Fibroblast of skin of left biceps (primary cell): ENCODE measurements at places on chromosomes 2 and 18.

GRCh38 chr2:158837645-158838044 is 42.5 kb downstream of the DAPL1 start:
- no peak for DNase-seq

DNA sequence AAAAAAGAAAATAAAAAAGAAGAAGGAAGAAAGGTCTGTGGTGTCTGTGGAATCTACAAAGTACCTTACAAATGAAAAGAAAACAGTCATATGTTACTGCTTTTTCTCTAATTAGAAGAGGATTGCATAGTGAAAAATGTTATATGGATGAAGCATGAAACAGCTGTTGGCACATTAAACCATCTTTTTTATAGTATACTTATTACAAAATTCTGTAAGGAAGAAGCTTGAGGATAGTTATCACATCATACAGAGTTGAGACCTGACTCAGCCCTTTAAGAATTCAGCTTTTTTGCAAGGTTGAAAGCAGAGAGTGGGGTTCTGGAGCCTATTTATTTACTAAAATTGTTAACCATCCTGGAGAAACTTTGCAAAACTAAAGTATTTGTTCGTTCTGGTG is 222.7 kb downstream of the PHLPP1 start:
- DNase-seq, result peak; percentile 39

DNA sequence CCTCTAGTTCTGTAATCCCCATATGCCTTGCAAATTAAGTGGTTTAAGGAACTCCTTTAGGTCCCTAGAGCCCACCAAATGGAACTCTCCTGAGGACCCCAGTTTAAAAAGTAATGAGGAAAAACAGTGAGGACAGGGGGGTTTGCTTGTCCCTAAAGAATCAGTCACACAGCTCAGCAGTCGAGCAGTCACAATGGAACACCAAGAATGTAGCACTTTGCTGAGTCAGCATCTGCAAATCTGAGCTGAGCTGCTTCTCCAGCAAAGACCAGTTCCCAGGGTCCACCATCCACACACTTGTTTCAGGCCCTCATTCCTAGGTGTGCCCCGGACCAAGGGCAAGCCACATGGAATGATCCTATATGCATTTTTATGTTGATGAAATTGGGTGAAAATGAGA is 46.2 kb upstream of the NEDD4L start:
- no peak for DNase-seq

GRCh38 chr18:7485616-7486015 is 81.5 kb upstream of the PTPRM start:
- no peak for DNase-seq

GRCh38 chr2:238915196-238915595 is 67.3 kb downstream of the TWIST2 start:
- DNase-seq, result no peak

DNA sequence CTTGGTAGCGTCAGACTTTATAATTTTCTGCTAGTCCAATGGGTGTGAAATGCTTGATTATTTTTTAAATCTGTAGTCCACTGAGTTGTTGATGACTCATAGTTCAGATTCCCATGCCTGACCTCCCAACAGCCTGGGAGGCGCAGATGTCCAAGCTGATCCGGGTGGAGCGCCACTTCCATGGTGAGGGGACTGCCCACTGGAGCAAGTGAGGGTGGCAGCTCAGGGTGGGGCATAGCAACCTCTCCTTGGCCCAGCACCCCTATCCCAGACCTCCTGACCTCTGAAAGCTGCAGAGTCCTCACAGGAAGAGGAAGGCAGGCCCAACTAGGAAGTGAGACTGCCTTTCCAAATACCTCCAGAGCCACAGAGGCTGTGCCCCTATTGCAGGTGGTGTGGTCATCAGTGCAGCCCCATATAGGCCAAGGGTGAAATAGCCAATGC is 4.4 kb downstream of the MAL start:
- no peak for DNase-seq

- no peak for DNase-seq
Measured at GRCh38 chr2:156909983-156910382, 347.5 kb upstream of the GALNT5 start.

DNA sequence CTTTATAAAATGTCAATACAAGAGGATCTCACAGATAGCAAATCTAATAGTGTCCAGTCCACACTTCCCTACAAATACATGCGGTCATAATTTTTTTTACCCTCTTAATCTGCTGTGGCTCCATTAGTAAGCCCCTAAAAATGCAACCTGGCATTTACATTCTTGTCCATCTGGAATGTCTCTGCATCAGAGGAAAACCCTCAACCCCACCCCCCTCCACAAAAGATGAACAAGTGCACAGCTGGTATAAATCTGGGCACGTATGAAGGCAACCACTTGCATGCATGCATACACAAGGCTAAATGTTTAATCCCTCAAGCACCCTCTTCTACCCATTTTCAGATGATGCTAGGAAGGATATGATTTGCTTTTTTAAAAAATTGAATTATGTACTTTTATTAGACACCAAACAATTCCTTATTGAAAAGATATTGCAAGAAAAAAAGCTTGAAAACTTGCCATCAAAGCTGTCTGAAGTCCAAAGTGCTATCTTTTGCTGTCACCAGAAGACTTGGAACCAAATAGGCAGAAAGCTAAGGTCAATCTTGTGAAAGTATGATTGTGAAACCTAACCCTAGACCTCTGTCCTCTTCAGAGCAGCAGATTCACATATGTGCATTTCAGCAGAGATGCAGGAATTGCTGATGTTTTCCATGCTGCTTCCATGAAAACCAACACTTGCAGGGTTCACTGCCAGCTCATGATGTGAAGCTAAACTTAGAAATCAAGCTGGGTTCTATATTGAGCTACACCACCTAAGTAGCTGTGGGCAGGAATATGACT is 39.0 kb downstream of the IRS1 start:
- no peak for DNase-seq

DNA sequence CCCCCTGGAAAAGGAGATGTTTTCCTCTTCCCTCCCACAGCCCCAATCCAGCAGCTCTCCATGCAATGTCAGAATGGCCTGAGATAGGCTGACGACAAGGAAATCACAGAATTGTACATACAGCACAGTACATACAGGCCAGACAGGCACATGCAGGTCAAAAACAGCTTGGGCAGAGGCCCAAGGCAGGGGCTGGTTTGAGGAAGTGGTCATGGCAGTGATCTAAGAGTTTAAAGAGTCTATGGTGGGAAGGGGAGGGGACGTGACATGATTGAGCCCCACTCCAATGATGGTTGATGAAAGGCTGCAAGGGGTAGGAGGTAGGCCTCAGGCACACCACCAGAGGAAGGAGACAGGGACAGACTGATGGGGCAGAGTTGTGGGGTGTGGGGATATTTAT is 4.3 kb downstream of the DCTN1 start:
- DNase-seq, result no peak

DNA sequence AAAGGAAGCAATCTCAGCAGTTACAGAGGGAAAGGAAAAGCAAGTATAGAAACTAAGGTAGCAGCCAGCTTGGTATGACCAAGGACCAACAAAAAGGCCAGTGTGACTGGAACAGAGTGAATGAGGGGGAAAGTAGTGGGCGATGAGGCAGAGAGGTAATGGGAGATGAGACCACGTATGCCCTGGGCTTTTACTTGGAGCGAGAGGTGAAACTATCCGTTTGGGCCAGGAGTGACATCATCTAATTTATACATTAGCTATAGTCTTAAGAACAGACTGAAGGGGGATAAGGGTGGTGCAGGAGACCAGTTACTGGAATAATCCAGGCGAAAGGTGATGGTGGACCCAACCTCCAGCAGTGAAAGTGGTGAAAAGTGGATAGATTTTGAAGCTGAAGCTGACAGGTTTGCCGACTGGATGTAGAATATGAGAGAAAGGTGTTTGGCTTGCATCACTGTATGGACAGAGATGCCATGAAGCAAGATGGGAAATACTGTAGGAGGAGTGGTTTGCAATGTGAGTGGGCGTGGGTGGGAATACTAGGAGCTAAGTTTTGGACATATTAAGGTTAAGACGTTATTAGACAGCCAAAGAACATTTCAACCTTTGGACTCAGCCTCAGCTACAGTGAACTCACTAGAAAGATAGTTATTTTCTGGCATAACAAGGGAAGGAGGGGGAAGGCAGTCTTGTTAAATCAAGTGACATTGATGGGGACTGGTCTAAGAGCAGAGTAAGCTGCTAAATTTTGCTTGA is 106.0 kb downstream of the PLEKHM3 start:
- no peak for DNase-seq

- DNase-seq, result no peak
Measured at GRCh38 chr2:3214806-3215404, 162.7 kb downstream of the EIPR1 start.

- DNase-seq, result no peak
Measured at GRCh38 chr2:104889960-104890684, 36.2 kb downstream of the POU3F3 start.

DNA sequence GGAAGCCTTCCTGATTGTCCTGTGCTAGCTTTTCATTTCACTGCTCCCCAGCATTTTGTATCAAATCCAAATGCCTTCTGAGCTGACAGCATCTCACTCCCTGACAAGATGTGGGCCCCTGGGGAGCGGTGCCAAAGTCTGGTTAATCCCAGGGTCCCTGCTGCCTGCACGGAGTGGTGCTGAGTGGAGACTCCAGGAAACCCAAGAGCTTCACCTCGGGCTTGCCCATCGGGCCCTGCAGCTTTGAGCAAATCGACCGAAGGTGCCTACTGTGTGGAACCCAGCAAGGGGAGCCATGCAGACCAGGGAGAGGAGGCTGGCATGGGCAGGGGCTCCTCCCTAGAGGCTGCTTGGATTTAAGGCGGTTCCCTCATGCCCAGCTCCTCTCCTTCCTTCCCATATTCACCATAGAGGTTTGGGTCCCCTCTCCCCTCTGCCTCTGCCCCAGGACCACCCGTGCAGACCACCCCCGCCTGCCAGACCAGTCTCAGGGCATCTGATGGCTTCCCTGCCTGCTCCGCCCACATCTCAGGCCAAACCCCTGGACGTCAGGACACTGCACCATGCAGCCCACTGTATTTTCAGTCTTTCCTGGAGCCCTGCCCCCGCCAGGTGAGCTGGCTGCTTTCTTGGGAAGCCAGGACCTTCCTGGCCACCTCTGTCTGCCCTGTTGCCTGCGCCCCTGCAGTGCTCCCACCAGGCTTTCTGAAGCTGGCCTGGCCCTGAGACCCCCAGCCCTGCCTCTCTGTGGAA is 37.8 kb downstream of the RRM2 start:
- DNase-seq, result no peak

GRCh38 chr18:31176531-31176930 is 13.9 kb upstream of the DSC1 start:
- DNase-seq, result no peak

DNA sequence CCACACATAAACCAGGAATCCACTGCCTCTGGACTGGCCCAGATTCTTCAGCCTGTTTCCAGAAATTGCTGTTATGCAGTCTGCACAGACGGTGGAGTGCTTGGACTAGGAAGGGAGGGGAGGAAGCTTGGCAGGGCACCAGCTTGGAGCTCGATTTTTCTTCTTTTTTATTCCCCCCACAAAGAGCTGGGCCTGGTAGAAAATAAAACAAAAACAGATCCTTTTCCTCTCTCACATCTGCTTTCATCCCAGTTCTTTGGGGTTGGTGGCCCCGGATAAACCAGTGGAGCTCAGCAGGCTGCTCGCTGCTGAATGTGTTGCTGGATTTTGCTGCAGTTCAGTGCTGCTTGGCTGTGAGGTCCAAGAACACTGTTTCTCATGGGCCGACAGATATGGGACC is 16.0 kb downstream of the LRRTM1 start:
- DNase-seq, result peak; percentile 5

DNA sequence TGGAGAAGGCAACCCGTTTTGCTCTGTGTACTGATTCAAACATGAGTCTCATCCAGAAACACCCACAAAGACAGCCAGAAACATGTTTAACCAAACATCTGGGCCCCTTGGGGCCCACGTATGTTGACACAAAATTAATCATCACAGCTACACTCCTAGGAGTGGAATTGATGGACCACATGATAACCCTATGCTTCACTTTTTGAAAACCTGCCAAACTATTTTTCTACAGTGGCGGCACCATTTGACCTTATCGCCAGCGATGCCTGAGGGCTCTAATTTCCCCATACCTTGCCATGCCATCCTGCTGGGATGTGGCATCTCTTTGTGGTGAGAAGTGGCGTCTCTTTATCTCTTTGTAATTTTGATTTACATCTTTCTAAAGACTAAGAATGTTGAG is 38.5 kb downstream of the PSMG2 start:
- peak; percentile 39 for DNase-seq

GRCh38 chr18:74790451-74790850 is 192.8 kb downstream of the ZNF407 start:
- DNase-seq, result no peak

GRCh38 chr2:16135913-16136310 is 195.6 kb downstream of the MYCN start:
- no peak for DNase-seq

DNA sequence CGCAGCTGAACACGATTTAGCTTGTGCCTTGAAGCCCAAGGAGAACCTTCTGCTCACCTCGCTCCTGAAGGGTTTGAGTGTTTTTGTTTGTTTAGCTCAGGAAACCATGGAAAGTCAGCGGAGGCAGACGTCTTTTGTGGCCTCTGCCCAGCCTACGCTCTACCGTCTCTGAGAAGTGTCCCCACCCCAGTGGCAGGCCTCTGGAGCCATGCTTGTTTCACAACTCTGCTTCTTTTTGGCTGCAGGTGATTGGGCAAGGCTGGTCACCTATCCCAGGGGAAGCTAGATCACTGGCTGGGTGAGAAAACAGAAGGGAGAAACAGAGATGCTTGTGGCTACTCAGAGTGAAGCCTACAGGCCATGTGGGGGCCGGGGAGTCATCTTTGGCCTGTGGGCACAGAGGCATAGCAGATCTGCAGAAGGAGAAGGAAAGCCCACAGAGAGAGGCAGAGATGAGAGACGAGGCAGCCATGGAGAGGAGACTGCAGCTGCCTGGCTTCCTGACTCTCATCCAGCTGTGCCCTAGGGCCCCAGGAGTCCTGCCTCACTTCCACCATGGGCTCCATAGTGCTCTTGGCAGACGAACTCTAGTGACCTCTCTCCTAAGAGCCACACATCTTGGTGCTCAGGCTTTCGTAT is 50.1 kb downstream of the CIB4 start:
- no peak for DNase-seq

GRCh38 chr2:144520756-144521487 is 1.0 kb upstream of the ZEB2 start:
- DNase-seq, result peak; percentile 75

- DNase-seq, result peak; percentile 11
Measured at GRCh38 chr18:62485684-62486083, 37.1 kb upstream of the ZCCHC2 start.

GRCh38 chr2:219423652-219424377 is 5.6 kb downstream of the DES start:
- no peak for DNase-seq

- no peak for DNase-seq
Measured at GRCh38 chr2:239360421-239361310, 40.2 kb downstream of the HDAC4 start.
